Fibroblast of villous mesenchyme (primary cell): ENCODE measurements at places on chromosomes 1 and 21. TPM values are rescaled to one million over a fixed set of nuclear protein-coding genes. Genes with fewer than 3 reads are reported as not detected.

DNA sequence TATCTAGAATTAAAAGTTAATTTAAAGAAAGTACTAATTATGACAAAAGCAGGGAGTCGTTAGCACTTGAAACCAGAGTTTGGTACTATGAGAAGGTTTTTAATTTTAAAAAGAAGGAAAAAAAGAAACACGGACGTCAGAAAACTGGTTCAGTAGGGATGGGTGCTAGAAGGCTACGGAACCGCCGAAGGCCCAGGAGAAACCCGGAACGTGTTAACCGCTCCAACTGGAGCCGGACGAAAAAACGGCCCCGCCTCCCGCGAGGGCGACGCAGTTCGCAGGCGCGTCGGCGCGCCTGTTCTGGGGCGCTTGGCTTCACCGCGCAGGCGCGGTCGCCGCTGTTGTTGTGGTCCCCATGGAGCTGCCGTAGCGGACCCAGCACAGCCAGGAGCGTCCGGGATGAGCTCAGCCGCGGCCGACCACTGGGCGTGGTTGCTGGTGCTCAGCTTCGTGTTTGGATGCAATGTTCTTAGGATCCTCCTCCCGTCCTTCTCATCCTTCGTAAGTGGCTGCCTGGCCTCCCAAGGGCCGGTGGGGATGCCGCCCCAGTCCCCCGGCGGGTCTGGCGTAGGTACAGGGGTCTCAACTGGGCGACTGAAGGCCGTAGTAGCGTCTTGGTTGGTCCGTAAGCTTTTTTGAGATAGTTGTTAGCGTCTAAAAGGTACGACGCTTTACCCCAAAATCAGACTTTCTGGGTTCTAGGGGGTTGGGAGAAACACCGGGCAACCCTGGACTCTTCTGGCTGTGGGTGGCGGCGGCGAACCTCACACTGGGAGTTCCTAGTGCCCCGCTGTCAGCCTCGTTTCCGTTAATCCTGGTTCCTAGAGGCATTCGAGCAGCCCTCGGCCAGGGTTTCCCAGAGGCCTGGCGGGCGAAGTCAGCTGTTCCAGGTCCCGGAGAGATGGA lies 31.4 kb upstream of the HMGN1 start:
- DNase-seq, result peak; percentile 96

DNA sequence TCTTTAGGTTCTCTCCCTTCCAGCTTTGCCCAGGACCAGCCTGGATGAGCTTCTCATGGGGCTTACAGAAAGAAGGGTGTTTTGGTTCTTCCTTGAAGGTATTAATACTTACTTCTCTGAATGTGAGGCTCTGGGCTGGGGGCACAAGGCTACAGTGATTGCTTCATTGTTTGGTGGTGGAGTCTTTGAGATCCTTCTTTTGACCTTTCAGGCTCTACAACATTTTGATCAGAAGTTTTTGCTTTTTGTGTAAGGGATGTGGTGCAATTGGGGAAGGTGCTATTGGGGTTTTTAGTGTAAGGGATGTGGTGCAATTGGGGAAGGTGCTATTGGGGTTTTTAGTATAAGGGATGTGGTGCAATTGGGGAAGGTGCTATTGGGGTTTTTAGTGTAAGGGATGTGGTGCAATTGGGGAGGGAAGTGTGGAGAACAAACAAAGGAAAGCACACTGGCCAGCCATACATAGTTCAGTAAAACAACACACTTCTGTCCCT lies 103.6 kb upstream of the IVNS1ABP start:
- DNase-seq, result no peak

DNA sequence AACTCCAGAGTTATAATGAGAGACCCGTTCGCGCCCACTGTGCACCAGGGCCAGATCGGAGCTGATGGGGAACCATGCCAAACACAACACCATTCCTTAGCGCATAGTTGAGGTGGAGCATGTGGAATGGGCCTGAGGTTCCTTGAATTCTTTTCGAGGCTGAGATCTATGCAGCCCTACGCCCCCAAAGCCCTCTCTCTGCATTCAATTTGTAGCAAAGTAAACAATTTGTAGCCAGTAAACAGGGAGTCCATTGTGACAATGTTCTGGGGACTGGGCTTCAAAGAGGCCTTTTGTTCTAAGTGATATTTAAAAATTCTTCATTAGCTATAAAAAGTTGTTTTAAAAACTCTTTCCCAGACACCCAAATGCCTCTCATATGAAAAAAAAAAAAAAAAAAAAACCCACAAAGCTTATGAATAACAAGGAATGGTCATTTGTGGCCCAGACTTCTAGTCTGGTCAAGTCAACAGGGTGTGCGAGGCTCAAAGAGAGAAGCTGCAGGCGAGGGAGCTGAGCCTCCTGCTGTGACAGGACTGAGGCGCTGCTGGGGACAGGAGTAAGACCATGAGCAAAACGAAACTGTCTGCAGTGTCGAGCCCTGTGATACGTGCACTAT lies 30.6 kb upstream of the KCNE2 start:
- DNase-seq, result no peak

- DNase-seq, result no peak
Observed at GRCh38 chr1:18927654-18928272, 25.4 kb upstream of the ALDH4A1 start.

DNA sequence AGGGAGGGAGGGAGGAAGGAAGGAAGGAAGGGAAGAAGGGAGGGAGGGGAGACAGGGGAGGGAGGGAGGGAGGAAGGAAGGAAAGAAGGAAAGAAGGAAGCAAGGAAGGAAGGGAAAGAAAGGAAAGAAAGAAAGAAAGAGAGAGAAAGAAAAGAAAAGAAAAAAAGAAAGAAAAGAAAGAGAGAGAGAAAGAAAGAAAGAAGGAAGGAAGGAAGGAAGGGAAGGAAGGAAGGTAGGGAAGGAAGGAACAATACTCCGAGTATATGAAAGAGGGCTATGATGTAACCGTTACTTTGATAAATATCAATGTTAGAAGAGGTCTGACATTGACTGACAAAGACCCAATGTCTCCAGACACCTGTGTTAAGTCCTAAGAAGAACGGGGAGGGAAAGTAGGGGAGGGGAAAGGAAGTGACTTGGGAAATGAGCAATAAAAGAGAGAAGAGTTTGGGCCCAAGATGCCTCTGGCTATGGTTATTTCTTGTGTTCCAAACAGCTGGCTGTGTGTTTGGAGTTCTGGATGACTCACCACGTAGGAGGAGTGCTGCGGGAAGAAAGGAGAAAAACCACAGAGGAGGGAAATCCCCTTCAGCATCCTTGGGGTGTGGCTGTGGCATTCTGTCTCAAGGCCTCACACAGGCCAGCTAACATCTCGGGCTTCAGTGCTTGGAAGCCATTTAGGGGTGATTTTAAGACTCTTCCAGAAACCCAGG lies 37.0 kb upstream of the RXRG start:
- peak; percentile 84 for DNase-seq

GRCh38 chr1:94942171-94943128 lies 15.5 kb upstream of the CNN3 start:
- DNase-seq, result no peak

DNA sequence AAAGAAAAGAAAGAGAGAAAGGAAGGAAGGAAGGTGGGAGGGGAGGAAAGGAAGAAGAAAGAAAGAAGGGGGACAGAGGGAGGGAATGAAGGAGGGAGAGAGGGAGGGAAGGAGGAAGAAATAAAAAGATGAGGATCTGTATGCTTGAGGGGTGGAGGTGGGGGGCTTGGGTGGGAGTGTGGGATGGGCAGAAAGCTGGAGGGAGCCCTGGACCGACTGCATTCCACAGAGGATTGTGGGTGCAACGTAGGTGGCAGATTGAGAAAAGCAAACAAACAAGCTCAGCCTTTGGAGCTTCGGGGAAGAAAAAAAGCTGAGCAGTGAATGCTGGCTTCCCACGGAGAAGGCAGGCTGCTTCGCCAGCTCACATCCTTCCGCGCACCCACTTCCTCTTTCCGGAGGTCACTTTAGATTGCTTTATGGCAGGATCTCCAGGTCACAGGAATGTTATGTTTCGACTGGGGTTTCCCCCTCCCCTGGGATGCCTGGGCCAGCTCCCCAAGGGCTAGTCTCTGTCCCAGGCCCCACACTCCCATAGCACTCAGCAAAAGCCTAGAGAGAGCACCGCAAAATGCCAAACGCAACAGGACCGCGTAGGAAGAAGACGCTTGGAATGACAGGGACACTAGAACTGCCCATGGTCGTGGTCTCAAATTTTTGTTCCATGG lies 20.7 kb upstream of the LGALS8 start:
- DNase-seq, result peak; percentile 65

GRCh38 chr21:41677671-41678015 lies 89.2 kb downstream of the RIPK4 start:
- no peak for DNase-seq

- peak; percentile 8 for DNase-seq
Observed at GRCh38 chr1:179036844-179037465, 11.3 kb downstream of the FAM20B start.

GRCh38 chr1:220879509-220880361 lies 492 bp downstream of the HLX start:
- peak; percentile 37 for DNase-seq

- no peak for DNase-seq
Observed at GRCh38 chr1:239233626-239234025, 152.7 kb upstream of the CHRM3 start.

DNA sequence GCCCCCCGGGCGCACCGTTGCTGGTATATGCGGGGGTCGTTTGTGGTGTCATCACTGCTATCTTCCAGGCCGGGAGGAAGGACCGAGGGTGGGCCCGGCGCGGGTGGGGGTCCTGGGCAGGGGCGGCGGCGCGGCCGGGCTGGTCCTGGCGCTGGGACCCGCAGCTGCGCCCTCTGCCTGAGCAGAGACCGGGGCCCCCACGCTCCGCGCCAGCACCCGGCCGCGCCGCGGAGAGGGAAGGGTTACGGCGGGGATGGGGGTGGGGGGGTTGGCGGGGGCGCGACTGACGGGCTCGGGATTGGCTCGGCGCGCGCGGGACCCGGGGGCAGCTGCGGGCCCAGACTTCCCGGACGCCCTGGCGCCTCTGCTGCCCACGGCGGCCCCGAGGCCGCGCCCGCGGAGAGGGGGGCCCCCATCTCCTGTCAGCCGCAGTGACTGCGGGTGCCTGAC lies 13.8 kb upstream of the SAMD11 start:
- no peak for DNase-seq

GRCh38 chr1:17095141-17095540 lies 24.1 kb downstream of the PADI2 start:
- no peak for DNase-seq

DNA sequence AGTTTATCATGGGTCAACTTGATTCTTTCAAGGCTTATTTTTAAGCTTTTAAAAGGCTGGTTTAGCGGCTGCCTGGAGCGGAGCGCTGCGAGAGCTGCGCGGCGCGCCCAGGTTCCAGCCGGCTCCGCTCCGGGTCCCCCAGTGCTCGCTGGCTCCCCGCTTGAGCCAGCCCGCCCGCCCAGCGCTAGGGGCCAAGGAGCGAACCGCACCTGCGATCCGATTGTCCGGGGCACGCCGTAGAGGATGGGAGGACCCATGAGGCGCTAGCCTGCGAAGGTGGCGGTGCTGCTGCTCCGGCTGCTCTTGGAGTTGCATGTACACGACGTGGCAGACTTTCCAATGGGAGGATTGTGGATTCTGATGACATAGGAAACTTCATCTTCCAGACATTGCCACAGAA lies 9.9 kb upstream of the CFHR4 start:
- no peak for DNase-seq

GRCh38 chr1:99705385-99705784 lies 59.5 kb downstream of the PALMD start:
- no peak for DNase-seq

DNA sequence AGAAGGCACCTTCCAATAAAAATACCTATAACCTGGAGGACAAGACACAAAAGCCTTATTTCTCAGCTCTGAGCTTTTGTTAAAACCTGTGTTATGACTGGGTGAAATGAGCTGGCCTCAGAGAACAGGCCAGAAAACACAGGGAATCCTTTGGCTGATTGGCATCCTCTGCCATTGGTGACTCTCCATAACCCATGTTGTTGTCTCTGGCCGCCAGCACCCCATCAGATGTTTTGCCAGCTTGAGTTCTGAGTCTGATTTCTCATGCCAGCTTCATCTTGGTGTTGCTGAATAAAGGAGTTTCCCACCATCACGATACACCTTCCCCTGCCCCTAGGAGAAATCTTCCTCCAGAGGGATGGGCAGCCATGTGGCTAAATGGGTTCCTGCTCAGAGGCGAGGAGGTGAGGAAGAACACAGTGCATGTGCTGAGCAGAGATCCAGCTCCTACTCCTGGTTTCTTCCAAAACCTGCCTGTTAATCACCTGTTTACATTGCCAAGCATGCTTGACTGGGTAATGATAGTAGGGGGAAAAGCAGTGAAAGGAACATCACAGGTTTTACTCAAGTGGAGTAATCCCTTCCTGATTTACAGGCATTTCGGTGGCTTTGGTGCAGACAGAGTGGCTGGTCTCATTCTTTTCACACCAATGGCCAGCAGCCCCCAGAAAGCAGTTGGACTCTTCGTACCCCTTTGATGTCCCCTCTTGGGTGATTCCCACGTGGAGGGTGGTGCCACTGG lies 109.8 kb downstream of the ROR1 start:
- DNase-seq, result no peak

DNA sequence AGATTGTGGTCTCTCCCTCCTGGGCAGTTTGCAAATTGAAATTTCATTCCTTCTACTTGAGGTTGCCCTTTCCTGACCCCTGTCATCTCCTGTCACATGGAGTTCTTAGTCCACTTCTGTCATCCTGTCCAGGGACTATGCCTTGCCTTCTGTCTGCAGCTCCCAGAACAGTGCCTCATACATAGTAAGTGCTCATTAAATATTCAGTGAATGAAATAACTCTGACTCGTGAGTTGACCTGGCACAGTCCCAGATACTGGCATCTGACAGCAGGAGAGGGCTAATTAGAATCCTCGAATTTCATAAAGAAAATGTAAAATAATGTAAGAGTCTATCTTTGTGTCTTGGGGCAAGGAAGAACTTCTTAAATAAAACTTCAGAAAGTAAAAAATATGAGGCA lies 50.8 kb downstream of the CNIH3 start:
- DNase-seq, result no peak

DNA sequence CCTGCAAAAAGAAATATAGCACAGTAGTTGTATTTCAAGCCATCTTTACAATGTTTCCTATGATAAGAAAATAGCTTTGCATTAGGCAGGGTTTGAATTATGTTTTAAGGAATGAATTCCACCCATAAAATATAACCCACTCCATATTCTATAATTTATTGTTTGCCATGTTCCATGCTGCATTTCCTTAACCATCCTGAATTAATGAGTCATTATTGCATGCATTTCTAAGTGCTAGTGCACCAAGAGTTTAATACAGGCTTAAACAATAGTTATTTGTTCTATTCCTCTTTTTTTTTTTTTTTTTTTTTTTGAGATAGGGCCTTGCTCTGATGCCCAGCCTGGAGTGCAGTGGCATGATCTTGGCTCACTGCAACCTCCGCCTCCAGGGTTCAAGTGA lies 45.2 kb downstream of the MIGA1 start:
- no peak for DNase-seq

Gene PRR9
- under 0.01 TPM in 1 of 2 replicates, not detected in the other for total RNA-seq

Gene REN
- 4.3 and 8.7 TPM in 2 replicates for total RNA-seq

Gene TFF3
- total RNA-seq, result not detected in 2 replicates

Gene ARHGEF11
- total RNA-seq, result 34.1 and 35.8 TPM in 2 replicates

Gene ESPN
- not detected in 2 replicates for total RNA-seq

Gene PGLYRP4
- not detected in 2 replicates for total RNA-seq

Gene SERTAD4
- 10.6 and 31.1 TPM in 2 replicates for total RNA-seq

Gene TENT5C
- total RNA-seq, result 4.3 and 6.1 TPM in 2 replicates

Gene AMY1A
- total RNA-seq, result not detected in 2 replicates

Gene LHX8
- total RNA-seq, result under 0.01 TPM in 1 of 2 replicates, not detected in the other

Gene CCDC17
- 1.3 and 1.6 TPM in 2 replicates for total RNA-seq

Gene NT5C1A
- not detected in 2 replicates for total RNA-seq
